WTC11 (cell line): ENCODE measurements at places on chromosomes 6 and 20. TPM values are rescaled to one million over a fixed set of nuclear protein-coding genes. Genes with fewer than 3 reads are reported as not detected.

The OR2H2 gene
- not detected in 3 replicates for total RNA-seq

The JPH2 gene
- total RNA-seq = 0.81 to 1.1 TPM (median 0.94 TPM) in 3 replicates

The ATP9A gene
- 5.0 to 5.4 TPM (median 5.0 TPM) in 3 replicates for total RNA-seq

The PPP1R3D gene
- 2.4 to 3.6 TPM (median 3.2 TPM) in 3 replicates for total RNA-seq

The MCHR2 gene
- total RNA-seq = not detected in 3 replicates
